ENCODE measurements at places on chromosomes 5 and 9.

DNA sequence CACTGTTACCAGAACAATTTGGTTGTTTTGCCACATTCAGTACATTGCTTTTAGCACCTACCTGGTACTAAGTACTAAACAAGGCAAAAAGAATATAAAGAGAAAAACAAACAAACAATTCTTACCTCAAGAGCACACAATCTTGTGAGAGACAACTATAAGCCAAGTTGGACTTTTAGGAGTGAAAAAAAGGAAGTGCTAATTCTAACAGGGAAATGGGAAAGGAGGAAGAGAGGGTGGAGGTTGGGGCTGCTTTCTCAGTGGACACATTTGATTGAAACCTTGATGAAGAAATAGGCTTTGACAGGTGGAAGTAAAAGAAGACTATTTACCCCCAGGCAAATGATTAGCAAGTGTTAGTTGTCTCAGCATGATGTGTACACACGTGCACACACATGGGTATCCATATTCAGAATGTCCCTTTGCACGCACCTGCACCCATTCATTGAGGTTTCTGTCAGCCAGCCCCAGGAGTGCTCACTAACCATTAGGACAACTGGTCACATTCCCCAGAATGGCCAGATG is 302.6 kb downstream of the ACTL7B start:
- no peak for DNase-seq

GRCh38 chr5:170986598-170986997 is 124.8 kb downstream of the RANBP17 start:
- no peak for DNase-seq

GRCh38 chr5:126680191-126680817 is 79.6 kb downstream of the PHAX start:
- DNase-seq: no peak

DNA sequence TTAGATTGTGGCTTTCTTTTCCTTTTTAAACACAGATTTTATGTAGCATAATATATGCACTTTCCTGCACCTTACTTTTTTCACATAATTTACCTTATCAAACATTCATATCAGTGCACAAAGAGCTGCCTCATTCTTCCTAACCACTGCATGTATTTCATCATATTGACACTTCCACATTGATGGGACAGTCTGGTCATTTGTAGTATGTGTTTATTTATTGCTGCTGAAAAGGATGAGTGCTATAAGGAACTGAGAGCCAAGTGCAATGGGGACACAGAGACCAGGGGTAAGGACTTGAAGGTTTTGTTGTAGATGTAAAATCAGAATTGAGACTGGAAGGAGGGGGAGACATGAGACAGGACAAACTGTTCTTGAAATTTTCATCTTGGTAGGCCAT is 193.8 kb downstream of the SMARCA2 start:
- DNase-seq: no peak

DNA sequence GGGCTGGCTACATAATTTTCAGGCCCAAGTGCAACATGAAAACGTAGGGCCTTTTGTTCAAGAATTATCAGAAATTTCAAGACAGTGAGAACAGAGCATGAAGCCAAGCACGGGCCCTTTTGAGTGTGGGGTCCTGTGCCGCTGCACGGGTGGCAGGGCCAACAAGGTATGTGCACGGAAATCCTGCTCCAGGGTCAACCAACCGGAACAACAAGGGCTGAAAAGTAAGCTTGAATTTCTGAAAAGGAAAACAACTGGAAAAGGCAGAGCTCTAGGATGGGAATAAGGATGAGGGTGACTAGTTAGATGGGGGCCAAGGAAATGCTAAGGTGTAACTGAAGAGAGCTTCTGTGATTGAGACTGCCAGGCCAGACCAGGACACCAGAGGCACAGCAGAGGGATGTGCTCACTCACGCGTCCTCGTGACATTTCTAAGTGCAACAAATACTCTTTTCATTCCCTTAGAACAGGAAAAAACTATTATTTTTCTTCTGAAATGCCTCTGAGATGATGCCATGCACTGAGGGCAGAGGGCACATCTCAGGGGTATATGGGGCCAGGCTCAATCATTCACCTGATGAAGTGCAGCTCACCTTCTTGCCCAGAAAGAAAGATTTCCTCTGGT is 80.6 kb upstream of the LRRTM2 start:
- DNase-seq: no peak

GRCh38 chr9:76161541-76161940 is 232.7 kb downstream of the RFK start:
- no peak for DNase-seq

DNA sequence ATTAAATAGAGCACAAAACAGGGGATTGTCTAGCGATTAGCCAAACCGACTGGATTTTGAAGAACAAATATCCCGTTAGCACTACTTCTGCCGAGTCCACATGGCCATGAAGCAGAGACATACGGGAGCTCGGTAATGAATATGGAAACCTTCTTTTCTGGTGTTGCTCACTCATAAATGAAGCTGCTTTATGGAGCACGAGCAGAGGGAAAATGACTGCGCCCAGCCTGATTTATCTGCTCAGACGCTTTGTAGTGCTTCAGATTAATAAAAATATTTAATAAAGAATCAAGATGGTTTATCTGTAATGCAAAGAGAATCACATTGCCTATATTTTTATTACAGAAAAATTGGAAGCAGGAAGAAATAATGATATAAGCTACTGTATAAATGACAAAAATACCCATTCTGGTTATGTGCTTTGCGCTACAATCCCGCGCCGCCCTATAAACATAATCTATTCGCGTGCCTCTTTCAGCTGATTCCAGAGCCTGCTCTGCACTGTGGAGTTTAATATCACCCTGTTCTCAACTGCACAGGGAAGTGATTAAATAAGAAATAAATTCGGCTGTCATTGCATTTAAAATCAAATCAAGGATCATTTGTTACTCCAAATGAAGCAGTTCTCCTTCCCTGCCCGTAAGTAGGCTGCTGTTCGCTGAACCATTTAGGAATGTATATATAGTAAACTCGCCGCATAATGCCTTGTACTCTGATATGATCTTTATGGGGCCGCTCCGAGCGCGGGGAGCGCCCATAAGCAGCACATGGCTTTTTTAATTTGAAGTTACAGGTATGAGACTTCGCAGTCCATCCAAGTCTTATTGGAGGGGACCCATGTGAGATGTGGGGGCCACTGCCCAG is 22.3 kb upstream of the UBAC1 start:
- DNase-seq: no peak

DNA sequence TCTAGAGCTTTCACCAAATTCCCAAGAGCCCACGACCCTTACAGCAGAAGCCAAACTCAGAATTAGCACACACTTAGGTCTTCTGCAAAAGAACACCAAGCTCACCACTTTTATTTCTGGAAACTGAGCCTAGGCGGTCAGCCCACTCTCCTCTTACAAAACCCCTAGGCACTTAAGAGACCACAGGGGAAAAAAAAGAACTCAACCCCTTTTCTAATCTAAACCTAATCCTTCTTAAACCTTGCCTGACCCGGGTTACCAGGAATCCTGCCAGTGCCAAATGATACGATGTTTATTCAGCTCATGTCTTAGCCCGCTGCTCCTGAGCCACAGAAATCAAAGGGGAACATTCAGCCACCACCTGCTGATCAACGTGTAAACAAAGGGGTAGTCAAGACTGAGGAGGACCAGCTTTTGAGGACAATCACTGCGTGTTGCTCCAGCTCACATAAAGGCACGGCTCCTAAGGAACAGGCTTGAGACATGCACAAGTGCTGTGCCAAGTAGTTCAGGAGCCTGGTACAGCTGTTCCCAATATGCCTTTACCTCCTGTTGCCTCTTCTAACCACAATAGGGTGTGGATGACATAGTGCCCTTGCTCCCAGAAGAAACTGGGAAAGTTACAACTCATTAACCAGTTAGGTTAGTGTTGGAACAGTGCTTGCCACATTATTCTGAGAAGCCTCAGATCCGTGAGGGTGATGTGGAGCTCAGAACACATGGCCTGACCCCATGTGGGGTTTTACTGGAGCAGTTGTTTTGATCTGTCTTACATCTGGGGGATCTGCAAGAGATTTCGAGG is 49.3 kb downstream of the ZFAND5 start:
- no peak for DNase-seq

DNA sequence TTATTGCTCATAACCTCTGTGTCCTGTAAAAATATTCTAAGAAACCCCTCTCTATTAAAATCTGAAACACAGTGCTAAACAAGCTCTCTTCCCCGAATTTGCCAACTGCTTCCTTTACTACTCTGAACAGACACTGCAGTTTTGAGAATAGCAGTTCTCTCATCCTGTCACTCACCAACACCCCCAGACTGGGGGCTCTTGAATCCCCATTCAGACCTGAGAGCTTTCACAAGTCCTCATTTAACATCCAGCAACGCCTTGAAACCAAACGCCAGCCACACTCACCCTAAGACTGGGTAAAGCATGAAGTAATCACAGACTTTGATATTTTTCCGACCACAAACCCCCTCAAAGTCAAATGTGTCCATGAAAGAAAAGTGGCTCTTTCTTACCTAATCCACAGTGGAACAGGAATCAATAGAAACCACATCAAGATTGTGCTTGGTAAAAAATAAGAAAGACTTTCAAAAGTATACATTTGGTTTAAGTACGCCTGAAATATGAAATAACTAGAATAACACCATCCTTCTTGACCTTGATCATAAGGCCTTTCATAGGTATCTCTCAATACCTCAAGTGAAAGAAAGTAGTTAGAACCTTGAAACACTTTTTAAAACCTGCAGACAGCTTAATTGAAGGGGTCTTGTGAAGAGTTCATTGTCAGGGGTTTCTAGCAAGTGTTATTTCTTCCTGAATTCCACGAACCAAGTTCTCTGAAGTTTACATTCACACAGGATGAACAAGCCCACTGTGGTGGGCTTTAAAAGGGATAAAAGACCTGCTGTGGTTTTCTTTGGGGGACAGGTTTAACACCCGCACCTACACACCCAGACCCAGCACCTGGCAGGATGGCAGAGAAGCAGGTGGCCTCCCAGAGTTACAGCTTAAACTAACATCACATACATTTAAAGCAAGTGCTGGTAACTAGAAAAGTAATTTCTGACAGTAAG is 412.6 kb downstream of the MLLT3 start:
- peak; percentile 26 for DNase-seq

DNA sequence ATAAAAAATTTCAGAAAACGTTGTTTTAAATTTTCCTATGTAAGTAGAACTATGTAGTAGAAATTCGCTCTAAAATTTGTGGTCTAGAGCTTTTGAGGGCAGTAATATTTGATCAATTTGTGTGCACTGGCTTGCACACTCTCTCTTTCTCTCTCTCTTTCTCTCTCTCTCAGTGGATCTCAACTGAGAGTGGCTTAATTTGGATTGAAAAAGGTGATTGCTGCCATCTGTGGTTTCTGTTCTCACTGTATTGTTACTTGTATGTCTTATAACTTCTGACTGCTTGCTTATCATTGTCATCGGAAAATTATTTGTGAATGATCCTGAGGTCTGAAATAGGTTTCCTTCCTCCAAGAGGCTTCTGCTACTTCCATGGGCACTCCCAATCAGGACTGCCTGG is 368.2 kb downstream of the KCTD16 start:
- no peak for DNase-seq

DNA sequence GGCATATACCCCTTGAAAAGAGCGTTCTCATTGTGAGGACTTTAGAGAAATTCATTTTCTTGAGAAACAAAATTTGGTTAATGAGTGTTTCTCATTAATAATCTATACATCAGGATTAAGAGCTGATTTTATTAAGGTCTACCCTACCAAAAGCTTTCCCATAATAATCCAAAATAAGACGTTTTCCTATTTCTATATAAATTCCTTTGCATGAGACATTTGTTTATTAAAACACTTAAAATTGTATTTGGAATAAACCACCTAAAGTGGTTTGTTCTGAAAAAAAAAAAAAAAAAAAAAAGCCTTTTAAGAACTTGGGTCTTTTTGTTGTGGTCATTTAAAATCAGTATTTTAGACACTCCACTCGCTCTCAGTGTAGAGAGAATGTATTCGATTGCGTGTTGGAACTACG is 695 bp upstream of the TMOD1 start:
- no peak for DNase-seq

DNA sequence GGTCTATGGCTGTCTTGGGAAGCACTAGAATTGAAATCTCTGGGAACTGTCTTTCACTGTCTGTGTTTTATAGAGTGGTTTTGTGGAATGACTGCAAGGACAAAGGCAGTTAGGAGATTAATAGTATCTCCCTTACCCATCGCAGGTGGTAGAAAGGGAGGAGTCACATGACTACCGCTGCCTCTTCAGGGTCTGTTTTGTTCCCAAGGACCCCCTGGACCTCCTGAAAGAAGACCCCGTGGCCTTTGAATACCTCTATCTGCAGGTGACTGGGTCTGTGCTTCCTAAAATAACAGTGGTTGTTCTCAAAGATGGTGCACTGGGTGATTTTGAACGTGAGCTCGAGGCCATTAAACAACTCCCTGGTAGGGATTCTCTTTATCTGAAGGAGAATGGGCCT is 22.8 kb upstream of the TRMT10B start:
- DNase-seq: no peak

DNA sequence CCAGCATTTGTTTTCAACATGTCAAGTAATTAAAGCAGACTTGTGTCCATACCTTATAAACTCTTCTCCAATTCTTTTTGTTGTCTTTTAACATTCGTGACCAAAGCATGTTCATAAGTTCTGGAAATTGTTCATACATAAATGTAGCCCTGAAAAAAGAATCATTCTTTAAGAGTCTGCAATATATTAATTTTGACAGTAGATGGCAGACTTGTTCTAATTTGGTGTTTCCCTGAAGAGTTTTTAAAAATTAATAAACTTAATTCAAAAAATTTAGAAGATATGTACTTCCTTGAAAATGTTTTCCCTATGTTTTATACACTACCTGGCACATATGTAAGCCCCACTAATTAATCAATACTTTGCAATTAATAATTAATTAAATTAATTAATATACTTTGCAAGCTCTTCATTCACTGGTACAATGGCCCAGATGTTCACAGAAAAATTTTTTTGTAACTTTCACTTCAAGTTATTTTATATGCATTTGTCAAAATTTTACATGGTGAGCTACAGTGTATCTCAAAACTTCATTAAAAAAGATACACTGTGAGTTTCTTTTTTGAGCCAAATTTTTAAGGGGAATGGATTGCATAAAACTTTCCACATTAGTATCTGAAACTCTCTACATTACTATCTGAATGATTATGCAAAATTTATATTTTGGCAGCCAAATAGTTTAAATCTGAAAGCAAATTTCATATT is 42.1 kb downstream of the CLINT1 start:
- no peak for DNase-seq

- no peak for DNase-seq
Observed at GRCh38 chr5:72280581-72281069, 39.4 kb downstream of the MRPS27 start.

DNA sequence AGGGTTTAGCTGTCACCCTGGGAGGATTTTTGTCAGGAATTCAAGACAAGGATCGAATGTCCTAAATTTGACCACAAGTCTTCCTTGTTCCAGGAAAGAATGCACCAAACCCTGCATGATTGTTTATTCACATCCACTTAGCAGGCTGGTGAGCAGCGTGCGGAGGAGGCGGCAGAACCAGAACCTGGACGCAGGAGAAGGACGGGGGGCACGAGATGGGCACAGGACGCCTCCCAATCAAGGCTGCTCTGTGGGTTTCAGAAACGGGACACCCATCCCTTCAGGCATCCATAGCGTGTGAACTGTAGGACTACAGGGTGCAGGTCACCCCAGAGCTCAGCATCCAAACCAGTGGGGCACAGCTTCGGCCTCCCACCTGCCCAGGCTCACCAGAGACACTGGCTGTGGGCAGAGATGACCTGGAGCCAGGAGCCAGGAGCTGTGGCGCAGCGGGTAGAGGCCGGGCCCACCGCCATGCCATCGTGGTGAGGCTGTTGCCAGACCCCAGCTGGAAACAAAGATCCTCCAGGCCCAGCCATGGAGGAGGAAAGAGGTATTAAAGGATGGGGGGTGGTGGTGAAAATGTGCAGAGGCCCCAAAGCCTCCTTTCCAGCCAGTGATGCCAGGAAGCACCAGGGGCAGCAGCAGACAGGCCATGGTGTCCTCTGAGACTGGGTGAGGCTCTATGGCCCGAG is 32.3 kb upstream of the ADAMTS2 start:
- DNase-seq: no peak
